ENCODE measurements at places on chromosomes 5 and 9. TPM values are rescaled to one million over a fixed set of nuclear protein-coding genes. Genes with fewer than 3 reads are reported as not detected.
A peak's percentile ranks its signal among the peaks of the same experiment; 100 is the strongest.

The TLX3 gene
- 4.6 TPM for total RNA-seq

The FOXD4 gene
- total RNA-seq: 2.8 TPM

The TSSK1B gene
- total RNA-seq: not detected

DNA sequence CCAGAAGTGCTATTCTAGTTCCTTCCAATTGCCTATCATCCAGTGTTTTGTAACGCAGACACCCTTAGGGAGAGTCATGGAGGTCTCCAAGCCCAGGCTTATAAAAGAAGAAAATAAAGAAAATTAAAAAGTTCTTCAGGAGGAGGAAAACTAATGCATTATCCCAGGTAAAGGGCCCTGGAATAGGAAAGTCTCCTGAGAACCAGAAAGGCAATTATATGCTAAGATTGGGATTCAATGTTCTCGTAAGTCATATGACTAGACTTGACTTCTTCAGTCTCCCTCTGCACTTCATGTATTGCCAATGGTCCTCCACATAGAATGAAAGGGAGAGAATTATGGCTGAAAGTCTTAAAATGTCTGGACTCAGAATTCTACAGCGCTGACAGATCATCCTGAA, 154.4 kb upstream of the STK32A start:
- no peak for DNase-seq

DNA sequence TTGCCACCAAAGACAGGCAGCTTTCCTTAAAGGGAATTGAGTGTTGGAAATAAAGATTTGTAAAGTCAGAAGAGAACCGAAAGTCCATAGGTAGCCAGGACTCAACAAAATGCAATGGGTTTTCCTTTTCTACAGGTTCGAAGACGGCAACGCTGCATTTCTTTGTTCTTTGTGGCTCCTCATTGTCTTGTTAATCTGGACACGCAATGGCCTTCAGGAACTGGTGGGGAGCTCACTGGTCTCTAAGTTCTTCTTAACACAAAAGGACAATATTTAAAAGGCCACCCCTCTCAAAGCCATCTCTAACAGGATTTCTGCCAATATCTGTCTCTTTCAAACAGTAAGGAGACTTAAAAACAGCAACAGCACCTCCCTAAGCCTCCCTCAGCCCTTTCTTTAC, 170.6 kb downstream of the RMI1 start:
- DNase-seq: no peak

DNA sequence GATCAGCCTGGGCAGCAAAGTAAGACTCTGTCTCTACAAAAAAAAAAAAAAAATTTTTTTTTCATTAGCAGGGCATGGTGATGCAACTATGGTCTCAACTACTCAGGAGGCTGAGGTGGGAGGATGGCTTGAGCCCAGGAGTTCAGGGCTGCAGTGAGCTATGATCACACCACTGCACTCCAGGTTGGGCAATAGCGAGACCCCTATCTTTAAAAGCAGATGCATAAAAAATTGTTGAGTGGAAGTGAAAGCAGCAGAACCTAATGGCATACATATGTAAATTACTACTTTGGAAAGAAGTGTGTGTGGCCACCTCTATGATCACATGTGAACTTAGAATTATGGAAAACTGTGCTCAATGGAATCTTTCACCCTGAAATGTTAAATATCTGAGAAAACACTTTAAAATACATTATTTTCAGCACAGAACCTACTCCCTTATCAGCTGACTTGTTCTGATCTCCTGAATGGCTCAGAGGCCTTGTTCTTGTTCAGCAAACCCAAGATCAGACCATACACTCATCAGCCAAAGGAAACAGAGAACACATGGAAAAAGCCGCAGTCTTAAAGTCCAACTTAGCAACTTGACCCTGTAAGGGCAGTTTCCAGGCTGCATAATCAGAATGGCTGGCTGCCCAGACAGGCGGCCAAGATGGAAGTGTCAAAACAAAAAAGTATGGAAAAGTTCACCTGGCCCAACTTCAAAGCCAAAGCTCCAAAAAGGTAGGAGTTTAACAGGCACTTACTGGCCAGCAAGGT, 56.5 kb downstream of the SIL1 start:
- peak; percentile 1 for DNase-seq

- DNase-seq: no peak
These were observed 401.5 kb upstream of the PIK3R1 start for GRCh38 chr5:67813877-67814539.

GRCh38 chr5:137630216-137630971, 105.5 kb downstream of the KLHL3 start:
- DNase-seq: no peak

DNA sequence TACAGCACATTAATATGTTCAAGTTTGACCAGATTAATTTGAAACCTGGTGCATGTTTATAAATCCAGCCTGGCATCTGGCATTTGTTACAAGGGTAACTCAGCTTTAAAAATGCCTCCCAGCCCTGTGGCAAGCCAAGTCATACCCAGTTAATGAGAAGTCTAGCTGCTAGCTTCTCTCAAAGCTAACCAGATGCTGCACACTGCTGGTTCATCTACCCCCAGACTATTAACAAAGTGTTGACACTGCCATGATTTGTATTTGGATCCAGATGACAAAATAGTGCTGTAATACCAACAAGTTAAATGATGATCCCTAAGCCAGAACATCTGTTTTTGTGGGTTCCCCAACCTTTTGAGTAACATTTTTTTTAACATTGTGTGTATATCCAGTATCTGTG, 573.7 kb upstream of the DAB2 start:
- no peak for DNase-seq

DNA sequence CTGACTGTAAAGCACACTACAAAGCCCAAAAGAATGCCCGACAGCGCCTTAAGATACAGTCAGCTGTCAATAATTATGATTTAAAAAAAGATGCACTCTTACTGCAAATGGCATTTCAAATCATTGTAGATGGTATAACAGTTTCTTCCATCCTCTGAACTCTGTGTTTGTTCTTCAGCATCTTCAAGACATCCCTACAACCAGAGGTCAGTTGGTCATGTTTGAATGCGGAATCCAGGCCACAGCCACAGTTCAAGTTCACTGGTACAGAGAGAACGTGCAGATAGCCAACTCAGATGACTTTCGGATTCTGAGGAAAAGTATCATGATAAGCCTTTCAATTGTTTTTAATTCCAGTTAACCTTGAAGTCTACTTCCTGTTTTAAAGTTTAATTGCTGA, 8.7 kb upstream of the MYOT start:
- no peak for DNase-seq

GRCh38 chr9:104748359-104749031, 1.0 kb downstream of the NIPSNAP3A start:
- DNase-seq: no peak

- DNase-seq: no peak
These were observed 352.3 kb downstream of the SLCO4C1 start for GRCh38 chr5:101943784-101944183.
